NT2/D1 (cell line): ENCODE measurements at places on chromosomes 4 and X.

DNA sequence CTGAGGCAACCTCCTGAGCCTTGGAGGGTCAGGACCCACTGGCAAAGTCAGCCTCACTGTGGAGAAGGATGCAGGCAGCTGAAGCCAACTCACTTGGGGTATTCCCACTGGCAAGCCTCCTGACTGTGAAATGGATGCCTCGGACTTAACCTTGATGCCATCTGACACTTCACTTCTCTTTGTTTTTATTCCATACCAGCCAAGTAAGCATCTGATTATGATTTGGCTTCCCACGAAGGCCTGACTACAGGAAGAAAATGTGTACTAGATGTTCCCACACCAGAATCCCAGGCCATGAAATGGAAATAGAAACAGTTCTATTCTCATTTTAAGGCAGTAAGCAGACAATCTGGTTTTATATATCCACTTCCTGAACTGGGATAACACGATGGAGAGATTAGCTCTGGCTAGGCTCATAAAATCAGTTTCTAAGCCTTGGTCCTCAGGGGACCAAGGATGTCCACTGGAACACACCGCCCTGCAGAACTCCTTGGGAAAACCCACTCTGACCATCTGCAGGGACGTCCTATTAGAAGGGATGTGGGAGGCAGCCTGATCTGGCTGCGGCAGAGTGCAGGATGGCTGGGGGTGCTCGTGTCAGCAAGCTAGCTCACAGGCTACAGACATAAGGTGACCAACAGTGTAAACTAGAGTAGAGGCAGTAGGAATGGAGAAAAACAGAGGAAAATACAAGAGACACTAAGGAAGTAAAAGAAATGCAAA is 89.3 kb downstream of the TSPAN5 start:
- DNase-seq, result no peak

GRCh38 chr4:24568425-24568824 is 15.9 kb downstream of the DHX15 start:
- no peak for DNase-seq

DNA sequence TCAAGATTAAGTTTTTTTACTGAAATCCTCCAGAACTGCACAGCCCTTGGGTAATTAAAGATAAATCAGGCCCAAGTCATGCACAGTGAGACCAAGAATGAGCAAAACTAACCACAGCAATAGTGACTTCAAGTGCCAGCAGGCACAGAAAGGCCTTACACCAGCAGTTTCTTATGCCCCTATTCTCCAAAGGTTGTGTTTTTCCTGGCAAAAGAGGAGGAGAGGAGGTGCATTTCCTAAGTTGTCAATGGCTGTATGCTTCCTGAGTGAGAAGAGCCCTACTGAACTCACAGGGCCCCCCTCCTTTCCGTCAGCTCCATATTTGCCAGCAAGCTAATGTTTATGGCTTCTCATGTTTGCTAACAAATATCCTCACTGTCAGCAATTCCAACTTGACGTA is 418.7 kb upstream of the INTU start:
- DNase-seq, result no peak

DNA sequence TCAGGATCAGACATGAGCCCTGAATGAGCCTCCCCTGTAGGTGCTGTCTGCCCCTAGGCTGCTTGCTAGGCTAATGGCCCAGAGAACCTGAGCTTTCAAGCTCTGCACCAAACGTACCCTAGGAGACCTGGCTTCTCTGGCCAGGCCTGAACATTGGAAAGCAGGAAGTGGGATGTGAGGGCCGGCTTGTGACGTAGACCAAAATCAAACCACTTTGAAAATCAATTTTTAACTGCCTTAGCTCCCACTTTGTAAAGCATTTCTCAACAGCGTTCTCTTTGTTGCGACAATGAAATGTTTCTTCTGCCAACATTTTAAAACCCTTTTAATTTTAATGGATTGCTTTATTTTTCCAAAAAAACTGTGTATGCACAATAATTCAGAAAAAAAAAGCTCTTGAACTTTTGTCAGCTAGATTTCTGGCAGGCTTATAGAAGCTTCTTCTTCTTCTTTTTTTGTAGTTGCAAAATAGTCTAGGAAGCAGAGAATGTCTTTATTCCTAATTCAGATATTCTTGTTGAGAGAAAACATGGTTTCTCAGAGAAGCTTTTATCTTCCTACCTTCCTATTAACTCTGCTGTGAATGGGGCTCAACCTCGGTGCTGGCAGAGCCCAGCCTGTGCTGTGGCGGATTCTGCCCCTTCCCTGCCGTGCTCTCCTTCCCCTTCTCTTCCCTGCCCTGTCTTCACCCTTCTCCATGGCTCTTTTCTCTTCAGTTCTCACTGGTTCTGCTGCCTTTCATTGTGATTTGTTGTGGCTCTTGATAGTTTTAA is 145.2 kb upstream of the SFRP2 start:
- DNase-seq, result no peak

DNA sequence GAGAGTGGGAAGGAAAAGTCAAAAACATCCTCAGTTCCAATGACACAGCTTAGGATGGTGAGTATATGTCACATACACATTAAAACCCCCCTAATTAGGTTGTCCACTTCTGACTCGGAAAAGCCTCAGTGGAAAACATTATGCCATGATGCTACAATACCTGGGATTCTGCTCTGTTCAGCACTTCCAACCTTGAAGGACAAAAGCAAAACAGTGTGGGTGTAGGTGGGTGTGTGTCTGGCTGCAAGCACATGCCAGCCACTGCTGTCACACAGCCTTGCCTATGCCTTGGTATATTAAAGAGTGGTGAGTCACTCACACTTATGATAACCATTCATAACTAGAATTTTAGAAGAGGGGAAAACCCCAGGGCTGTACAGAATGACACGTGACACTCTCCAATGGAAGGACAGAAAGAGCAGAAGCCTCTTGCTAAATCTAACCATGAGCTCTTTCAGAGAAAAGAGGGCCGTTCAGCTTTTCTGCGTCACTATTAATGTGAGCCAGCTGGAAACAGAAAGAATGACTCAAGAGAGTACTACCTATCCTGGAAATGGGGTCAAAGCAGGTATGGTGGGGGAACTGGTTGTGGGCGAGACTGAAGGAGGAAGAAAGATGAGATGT is 159.6 kb downstream of the TET2 start:
- no peak for DNase-seq

- no peak for DNase-seq
Observed at GRCh38 chrX:115264009-115264408, 25.5 kb upstream of the LUZP4 start.

GRCh38 chr4:31655328-31655727 is 935.2 kb downstream of the PCDH7 start:
- no peak for DNase-seq

GRCh38 chr4:117692538-117692937 is 341.7 kb upstream of the NDST3 start:
- no peak for DNase-seq
